Mesothelial cell of epicardium (in vitro differentiated cells): ENCODE measurements at places on chromosomes 16 and 17. TPM values are rescaled to one million over a fixed set of nuclear protein-coding genes. Genes with fewer than 3 reads are reported as not detected.

GRCh38 chr16:31713945-31714902, 159.4 kb upstream of the ZNF267 start:
- no peaks in the 10 kb centered on the region for H3K27me3 ChIP-seq
- H3K27ac ChIP-seq, result peak overlapping the region; percentile 100
- H3K4me1 ChIP-seq, result peaks cover 17% of the 10 kb centered on the region
- peaks cover 12% of the 10 kb centered on the region for H3K36me3 ChIP-seq

GRCh38 chr16:16008666-16009065, 59.2 kb downstream of the ABCC1 start:
- no peak overlapping the region for H3K4me3 ChIP-seq
- peaks cover 6% of the 10 kb centered on the region for H3K4me1 ChIP-seq
- H3K27me3 ChIP-seq, result no peaks in the 10 kb centered on the region

GRCh38 chr16:2897110-2897509, 14.1 kb downstream of the FLYWCH2 start:
- no peaks in the 10 kb centered on the region for H3K4me1 ChIP-seq
- H3K36me3 ChIP-seq, result no peaks in the 10 kb centered on the region
- H3K27ac ChIP-seq, result no peak overlapping the region
- DNase-seq, result no peak

GRCh38 chr17:70675070-70675590, 505.8 kb downstream of the KCNJ2 start:
- peaks cover 29% of the 10 kb centered on the region for H3K4me1 ChIP-seq
- DNase-seq, result no peak
- H3K27ac ChIP-seq, result no peak overlapping the region
- no peak overlapping the region for H3K4me3 ChIP-seq
- no peaks in the 10 kb centered on the region for H3K36me3 ChIP-seq

GRCh38 chr17:21385281-21385845, 9.2 kb downstream of the KCNJ12 start:
- DNase-seq, result no peak
- no peaks in the 10 kb centered on the region for H3K36me3 ChIP-seq
- peaks cover 36% of the 10 kb centered on the region for H3K27me3 ChIP-seq
- H3K4me1 ChIP-seq, result peaks cover 9% of the 10 kb centered on the region

- no peak for DNase-seq
- H3K27ac ChIP-seq, result no peak overlapping the region
- peaks cover 5% of the 10 kb centered on the region for H3K4me1 ChIP-seq
- H3K36me3 ChIP-seq, result peaks cover 15% of the 10 kb centered on the region
- no peaks in the 10 kb centered on the region for H3K27me3 ChIP-seq
- no peak overlapping the region for H3K4me3 ChIP-seq
Measured at GRCh38 chr17:82564241-82564640, 44.7 kb downstream of the FOXK2 start.

GRCh38 chr16:87319011-87319410, 1.8 kb upstream of the C16orf95 start:
- H3K4me3 ChIP-seq, result peak overlapping the region; percentile 94
- peaks cover 11% of the 10 kb centered on the region for H3K4me1 ChIP-seq

Gene TBX4
- 51.9 to 56.6 TPM (median 54.2 TPM) in 3 replicates for total RNA-seq

DNA sequence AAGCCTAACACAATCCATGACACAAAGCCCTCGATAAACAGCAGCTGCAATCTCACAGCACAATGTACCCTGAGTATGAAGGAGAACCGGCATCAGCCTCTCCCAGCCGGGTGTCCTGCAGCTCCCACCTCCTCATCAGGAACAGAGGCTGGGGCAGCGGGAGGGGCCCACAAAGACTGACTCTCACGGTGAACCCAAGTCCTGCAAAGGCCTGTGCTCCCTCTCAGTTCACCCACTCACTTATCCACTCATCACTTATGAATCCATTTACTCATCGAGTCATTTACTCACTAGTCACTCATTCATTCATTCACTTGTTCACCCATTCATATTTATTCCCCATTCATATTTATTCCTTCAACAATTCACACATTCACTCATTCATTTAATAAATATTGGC, 11.6 kb downstream of the ZNF423 start:
- H3K27ac ChIP-seq, result no peak overlapping the region
- no peak overlapping the region for H3K4me3 ChIP-seq
- peaks cover 4% of the 10 kb centered on the region for H3K4me1 ChIP-seq
- H3K36me3 ChIP-seq, result no peaks in the 10 kb centered on the region
- no peaks in the 10 kb centered on the region for H3K27me3 ChIP-seq

DNA sequence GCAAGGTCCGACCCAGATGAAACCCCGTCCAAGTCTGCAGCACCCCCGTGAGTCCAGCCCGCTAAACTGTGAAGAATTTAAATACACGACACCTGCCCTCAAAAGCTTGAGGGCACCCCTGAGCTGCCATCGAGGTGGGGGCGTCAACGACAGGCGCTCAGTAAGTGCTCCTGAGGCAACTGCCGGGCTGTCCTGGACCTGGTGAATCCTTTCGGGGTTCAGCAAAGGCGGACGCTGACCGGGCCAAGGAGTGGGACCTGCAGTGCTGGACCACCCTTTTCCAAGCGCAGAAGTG, 512 bp upstream of the ENDOV start:
- peaks cover 25% of the 10 kb centered on the region for H3K4me1 ChIP-seq
- peak overlapping the region; percentile 97 for H3K27ac ChIP-seq
- DNase-seq, result no peak
- H3K27me3 ChIP-seq, result peaks cover 29% of the 10 kb centered on the region

DNA sequence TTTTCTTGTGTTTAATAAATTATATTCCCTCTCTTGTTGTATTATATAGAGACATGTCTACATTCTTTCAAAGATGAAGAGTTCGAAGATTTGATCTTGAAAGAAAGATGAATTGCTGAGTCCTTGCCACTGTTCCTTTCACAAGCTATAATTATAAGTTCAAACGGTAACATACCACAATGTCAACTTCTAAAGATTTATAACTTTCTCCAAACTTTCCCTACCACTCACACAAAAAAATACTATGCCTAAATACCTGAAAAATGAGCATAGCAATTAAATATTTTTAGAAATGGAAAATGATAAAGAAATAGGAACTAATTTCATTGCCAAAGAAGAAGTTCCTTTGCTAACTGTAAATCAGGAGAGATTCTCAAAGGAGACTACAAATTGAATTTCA, 50.6 kb downstream of the BRIP1 start:
- H3K4me1 ChIP-seq, result peaks cover 51% of the 10 kb centered on the region
- no peaks in the 10 kb centered on the region for H3K27me3 ChIP-seq
- no peak for DNase-seq
- no peaks in the 10 kb centered on the region for H3K36me3 ChIP-seq

DNA sequence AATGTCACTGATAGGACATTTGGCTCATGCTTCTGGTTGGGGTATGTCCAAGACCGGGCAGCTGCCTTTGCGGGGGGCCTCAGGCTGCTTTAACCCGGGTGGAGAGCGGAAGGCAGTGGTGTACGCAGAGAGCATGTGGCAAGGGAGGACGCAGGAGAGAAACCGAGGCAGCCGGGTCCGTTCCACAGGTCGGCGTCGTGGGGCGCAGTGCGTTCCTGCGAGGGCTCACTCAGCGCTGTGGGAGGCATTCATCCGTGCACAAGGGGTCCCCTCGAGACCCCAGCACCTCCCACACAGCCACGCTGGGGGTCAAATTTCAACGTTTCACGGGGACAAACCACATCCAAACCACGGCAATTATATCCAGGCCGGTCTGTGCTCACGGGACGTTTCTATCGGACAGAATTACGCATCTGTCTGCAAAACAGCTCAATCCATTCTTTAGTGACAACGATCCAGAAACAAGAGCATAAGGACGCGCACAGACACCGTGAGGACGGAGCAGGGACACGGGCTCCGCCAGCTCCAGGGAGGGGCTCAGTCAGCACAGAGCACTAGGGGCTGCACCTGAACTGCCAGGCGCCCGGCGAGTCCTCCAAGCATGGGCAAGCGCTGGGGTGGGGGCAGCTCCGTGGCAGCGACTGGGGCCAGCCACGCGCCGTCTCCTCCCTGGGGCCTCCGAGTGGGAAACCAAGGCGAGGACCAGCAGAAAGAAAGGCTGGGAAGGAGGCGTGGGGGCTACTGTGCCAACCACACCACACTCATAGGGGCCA, 108.4 kb upstream of the METRNL start:
- no peak overlapping the region for H3K27ac ChIP-seq
- H3K4me1 ChIP-seq, result no peaks in the 10 kb centered on the region
- H3K36me3 ChIP-seq, result peaks cover 7% of the 10 kb centered on the region

Gene TPSAB1
- total RNA-seq, result not detected in 3 replicates

DNA sequence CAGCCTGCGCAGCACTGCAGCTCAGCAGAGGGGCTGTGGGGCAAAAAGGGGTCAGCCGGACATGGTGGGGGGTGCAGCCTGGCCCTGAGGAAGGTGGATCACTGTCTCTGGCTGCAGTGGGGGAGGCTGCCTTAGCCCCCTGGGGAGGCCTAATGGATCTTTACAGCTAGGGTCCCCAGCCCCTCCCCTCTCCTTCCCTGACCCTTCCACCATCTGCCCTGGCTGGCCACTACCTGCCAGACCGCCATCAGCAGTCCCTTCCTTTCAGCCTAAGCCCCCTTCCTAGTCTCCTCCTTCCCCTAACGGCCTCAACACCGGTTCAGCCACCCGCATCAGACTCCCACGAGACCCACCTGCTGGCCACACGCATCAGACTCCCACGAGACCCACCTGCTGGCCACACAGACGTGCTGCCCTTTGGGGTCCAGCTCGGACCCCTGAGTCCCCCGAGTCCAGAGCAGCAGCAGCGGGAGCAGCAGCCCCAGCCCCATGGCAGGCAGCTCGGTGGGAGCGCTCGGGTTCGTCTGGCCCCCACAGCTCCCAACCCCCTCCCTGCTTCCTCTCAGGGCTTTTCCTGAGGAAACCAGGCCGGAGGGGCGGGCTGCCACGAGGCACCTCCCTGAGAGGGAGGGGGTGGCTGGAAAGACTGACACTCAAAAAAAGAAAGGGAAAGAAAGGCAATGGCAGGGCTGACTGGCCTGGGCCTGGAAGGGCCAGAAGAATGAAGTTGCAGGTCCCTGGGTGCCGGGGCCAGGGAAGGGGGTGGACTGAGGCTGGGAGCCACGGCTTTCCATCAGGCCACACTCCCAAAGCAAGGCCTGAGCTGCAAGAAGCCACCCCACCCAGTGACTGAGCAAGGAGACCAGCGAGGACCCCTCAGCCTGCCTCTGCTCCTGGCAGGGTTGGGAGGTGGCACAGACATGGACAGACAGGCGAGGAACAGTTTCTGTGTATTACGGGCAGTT, at the start of gene SCARF1:
TSS of gene SCARF1 (minus strand) at position 526 of the 965 bp plus-strand sequence. CDS start at position 491, 35 bp downstream.
- no peak for DNase-seq
- no peaks in the 10 kb centered on the region for H3K36me3 ChIP-seq
- H3K27ac ChIP-seq, result no peak within 1 kb of the TSS
- H3K4me1 ChIP-seq, result peaks cover 27% of the 10 kb centered on the region
